ENCODE measurements at places on chromosomes 16 and 17.
A peak's percentile ranks its signal among the peaks of the same experiment; 100 is the strongest.

- DNase-seq: no peak
These were observed 10.4 kb downstream of the MILR1 start for GRCh38 chr17:64459284-64459747.

GRCh38 chr16:75108792-75109731, 7.5 kb downstream of the LDHD start:
- peak; percentile 84 for DNase-seq

DNA sequence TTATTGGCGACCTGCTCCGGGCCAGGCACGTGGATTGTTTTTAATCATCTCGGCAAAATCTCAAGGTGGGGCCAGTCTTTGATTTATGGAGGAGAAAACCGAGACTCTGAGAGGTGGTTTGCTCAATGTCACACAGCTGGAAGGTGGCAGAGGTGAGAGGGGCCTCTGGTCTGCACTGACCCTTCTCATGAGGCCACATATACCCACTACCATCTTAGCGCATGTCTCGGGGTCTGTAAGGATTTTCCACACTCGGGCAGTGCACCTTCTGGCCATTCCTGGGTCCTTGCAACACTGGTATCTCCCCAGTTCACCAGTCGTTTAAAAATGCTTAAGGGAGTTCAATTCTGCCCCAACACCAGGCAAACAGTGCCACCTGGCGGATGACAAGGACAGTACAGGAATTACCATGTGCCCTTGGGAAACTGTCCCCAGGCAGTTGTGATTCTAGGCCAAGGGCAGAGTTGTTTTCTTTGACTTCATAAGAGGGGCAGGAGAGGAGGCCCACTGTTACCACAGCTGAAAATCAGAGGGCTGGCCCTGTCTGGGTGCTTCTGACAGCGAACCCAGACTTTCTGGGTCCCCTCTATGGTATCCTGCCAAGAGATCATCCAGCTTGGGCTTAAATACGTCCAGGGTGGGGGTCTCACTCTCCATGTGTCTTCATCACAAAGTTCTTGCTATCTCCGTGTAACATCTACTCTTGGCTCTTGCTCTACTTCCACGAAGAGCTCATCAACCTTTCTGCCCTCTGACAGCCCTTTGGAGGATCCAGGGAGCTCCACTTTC, 39.4 kb upstream of the RAI1 start:
- peak; percentile 93 for DNase-seq

DNA sequence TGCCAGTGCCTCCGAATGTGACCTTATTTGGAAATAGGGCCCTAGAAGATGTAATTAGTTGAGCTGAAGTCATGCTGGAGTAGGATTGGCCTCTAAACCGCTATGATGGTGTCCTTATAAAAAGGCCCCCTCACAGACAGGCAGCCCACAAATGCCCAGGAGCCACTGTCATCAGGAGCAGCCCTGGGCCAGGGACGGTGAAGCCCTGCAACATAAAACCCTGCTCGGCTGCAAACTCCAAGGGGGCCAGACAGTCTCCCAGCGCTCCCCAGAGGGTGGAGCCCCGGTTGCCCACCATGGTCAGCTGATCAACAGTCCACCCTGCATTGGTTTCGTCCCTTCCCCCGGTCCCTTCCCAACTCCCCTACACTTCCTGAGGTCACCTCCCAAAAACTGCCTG, 351.7 kb downstream of the FOXL1 start:
- no peak for DNase-seq

DNA sequence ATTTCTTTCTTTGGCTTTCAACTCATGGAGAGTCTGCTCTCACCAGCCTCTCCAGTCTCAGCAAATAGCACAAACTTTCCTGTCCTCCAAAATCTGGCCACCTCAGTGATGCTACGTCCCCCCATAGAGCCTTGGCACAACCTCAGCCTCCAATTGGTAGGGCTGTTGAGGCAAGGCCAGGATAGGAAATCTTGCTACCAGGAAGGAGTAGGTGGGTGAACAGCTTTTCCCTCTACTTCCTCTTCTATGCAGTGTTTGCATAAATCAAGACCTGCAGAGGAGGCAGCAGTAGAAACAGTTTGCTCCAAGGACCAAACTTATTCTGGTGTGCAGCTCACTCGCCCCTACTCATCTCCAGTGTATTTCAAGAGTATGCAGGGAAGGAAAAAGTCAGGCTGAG, 701 bp upstream of the DPEP2 start:
- peak; percentile 68 for DNase-seq

DNA sequence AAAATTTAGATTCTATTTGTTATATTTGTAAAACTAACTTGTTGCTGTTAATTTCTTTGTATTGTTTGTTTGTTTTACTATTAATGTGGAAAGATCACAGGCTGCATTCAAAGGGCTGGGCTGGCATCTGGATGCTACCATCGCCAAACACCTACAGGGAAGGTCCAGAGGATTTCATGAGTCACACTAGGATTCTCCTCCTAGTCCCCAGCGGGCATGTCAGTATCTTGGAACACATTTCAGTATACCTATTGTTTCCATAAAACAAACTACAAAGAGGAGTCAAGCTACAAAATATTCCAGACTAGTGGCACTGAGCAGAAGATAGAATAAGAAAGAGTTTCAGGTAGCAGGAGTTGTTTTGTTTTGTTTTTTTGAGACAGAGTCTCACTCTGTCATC, 55.3 kb downstream of the NOG start:
- DNase-seq: no peak

- no peak for DNase-seq
These were observed 577 bp downstream of the TTC19 start for GRCh38 chr17:15999974-16000827.

DNA sequence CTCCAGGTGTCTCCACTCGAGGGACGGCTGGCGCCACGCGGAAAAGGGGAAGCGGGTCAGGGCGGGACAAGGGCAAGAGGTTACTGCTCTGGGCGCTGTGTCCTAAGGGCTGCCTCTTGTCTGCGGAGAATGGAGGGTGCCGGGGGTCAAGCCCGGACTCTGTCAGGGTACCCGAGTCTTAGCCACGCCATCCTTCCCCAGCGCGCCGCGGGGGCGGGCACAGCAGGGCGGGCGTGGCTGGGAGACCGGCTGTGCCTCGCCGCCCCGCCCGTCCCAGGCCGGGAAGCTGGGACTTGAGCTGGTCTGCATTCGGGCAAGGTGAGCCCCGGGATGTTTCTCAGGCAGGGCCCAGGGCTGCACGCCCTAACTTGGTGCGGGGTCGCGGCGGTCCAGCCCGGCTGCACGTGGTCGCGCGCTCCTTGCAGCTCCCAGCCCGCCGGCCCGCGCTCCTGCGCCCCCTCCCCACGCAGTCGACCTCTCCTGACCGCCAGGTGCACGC, 6.2 kb upstream of the ACTG1 start:
- peak; percentile 78 for DNase-seq

- DNase-seq: no peak
These were observed 64.4 kb upstream of the TBX2 start for GRCh38 chr17:61335105-61335844.

Data from activated CD4-positive, alpha-beta T cell treated with anti-CD3 and anti-CD28 coated beads, Interleukin-2, amount 10 ng/mL, durations not matched to agents 24 days and 14 days (primary cell).